ENCODE measurements at places on chromosomes 16 and 17. TPM values are rescaled to one million over a fixed set of nuclear protein-coding genes. Genes with fewer than 3 reads are reported as not detected.

DNA sequence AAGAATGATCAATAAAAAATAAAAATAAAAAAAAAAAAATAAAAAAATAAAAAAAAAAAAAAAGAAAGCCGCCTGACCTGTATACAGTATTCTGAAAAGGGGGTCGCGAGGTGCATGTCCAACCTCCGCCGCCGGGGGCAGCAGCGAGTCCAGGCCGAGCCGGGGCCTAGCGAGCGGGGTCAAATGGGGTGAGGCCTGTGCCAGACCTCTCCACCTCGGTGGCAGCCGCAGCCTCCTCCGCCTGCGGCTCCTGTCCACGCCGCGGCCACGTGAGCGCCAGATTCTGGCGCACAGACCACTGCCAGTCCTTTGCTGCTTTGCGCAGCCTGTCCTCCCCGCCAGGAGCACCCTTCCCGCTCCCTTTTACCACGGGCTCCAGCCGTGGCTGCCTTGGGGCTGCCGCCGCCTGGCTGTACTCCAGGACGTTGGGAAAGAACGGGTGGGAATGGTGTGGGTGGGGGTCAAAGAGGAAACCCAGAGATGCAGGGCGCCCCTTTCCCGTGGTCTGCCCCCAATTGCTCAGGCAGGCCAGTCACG lies 2.4 kb upstream of the BCKDK start:
- DNase-seq: peak; percentile 86

DNA sequence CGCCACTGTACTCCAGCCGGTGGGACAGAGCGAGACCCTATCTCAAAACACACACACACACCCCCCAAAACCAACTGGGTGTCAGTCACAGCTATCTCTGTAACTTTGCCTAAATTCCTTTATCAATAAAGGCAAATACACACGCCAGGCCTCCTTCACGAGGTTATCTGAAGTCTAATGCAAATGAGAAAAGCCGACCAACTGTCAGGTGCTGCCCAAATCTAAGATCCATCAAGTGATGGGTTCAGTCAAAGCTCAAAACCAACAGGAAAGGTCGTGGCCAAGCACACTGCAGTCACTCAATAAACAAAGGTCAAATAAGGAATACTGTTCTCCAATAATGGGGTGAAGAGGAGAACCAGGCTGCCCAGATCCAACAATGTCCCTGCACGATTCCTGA lies 1.1 kb downstream of the ANKFY1 start:
- DNase-seq: no peak

- DNase-seq: no peak
Measured at GRCh38 chr17:49629447-49629846, 48.5 kb downstream of the SPOP start.

GRCh38 chr17:72434991-72435618 lies 314.3 kb downstream of the SOX9 start:
- no peak for DNase-seq

DNA sequence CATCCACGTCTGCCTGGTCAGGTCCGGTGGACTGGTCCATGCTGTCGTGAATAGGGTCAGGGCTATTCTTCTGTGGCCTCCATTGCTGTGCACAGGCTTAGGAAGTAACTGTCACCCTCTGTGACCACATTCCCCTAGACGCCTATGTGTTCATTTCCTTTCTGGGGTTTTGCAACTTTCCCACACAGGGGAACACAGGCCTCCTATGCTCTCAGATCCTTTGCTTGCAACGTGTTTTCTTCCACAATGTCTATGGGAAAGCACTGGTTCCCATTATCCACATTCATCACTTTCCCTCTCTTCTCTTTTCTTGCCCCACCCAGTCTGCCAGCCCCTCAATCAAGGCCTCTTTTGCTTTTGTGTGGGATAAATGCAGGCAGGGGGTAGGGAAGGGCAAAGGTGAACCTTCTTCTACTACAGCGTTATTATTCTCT lies 43.2 kb upstream of the DNAJA2 start:
- DNase-seq: no peak

GRCh38 chr17:60926466-60927183 lies 249.0 kb downstream of the BCAS3 start:
- no peak for DNase-seq

DNA sequence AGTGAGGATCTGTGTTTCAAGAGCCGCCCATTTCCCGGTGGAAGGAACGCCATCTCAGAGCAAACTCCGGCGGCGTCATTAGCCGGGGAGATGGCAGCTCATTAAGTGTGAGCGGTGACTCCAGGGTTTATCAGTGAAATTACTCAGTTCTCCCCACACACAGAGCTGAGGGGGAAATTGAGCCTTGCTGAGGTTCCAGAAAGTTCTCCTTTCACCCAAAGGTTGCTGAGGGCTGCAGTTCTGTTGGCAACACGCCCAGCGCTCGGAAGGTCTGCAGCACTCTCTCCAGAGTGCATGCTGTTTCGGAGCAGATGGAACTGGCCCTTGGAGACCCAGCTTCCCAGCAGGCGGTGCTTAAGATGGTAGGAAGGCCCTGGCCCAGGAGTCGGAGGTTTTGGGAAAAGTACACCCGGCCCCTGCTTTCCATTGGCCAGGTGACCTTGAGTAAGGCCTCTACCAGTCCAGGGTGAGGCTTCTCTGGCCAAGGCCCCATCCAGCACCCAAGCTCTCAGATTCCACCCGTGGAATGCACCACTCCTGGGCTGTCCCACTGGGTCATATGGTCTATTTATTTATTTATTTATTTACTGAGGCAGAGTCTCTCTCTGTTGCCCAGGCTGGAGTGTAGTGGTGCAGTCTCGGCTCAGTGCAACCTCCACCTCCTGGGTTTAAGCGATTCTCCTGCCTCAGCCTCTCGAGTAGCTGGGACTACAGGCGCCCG lies 167.7 kb upstream of the CIBAR2 start:
- DNase-seq: peak; percentile 87

GRCh38 chr16:27448532-27449433 lies 46.8 kb downstream of the IL21R start:
- DNase-seq: no peak

GRCh38 chr17:4535667-4536258 lies 19.4 kb downstream of the MYBBP1A start:
- DNase-seq: no peak

DNA sequence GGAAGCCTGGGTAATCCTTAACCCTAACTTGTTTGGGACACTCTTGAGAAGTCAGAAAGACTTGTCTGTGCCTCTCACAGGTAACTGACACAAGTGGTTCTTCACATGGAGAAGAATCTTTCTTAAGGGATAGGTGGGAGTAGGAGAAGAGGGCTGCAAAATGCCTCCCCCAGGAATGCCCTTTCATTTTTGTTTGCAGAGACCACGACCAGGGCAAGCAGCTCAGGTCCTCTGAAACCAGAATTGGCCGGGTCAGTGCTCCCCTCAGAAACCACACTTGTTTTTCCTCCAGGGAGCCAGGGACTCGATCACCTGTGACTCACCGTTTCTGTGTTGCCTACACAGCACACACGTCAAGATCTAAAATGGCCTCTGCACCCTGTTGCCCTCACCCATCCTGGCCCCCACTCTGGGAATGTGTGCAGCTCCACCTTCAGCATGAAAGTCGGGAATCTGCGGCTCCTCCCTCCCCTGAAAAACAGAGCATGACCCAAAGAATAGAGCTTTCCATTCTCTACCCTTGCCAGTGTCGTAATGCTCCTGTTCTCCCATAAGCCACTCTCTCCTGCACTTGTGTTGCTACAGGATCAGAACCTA lies 36.1 kb downstream of the HNF1B start:
- no peak for DNase-seq

- no peak for DNase-seq
Measured at GRCh38 chr16:81716478-81717225, 62.4 kb upstream of the PLCG2 start.

- DNase-seq: no peak
Measured at GRCh38 chr17:6070430-6070912, 292 bp downstream of the WSCD1 start.

DNA sequence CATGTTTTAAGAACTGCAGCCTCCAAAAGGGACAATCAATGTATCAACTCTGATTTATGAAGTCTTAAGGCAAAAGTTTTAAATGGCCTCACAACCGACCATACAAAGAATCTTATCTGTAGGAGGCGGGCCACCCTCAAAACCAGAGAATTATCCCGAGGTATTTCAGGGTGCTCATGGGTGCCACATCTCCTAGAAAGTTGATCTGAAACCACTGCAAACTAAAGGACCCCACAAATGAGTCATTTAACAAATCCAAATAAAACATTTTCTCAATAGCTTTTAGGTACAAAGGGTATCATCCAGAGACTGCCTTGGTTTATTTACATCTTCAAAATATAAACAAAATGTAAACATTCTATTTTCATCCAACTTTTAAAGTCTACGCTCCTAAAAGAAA lies 6.8 kb downstream of the ERN1 start:
- no peak for DNase-seq

DNA sequence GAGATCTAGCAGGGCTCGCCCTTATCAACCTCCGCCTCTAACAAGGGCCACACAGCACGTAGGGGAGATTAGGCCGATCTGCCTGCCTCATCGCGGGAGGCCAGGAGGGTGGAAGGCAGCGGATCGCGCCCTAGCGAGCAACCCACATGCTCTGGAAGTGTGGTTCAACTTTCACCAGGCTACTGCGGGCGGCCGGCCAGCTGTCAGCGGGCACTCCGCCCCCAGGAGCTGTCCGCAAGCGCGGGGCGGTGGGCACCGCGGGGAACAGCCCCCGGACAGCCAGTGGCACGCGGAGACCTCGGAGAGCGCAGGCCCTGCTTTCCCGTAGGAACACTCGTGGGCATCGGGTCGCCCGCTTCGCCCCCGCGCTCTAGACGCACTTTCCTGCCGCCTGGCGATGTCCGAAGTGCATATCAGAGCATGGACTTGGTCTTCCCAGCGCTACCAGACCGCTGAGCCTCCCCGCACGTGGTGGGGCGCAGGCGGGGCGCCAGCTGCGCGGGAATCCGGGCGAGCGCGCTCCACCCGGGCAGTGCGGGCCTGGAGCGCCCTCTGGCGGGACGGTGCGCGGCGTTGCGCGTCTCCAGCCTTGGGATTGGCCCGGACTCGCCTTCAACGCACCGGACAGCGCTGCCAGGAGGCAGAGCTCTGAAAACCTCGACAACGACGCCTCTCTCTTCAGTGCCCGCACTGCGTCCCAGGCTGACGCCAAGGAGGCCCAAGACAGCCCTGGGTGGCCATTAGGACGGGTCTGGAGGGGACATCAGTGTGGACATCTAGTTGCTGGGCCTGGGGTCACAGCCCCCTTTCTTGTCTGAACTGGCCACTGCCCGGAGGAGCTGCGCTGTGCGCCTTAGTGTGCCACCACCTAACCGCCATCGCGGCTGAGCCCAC lies 3.6 kb upstream of the ZNHIT3 start:
- DNase-seq: peak; percentile 84

GRCh38 chr17:38773258-38773657 lies 20.7 kb downstream of the PSMB3 start:
- DNase-seq: no peak

DNA sequence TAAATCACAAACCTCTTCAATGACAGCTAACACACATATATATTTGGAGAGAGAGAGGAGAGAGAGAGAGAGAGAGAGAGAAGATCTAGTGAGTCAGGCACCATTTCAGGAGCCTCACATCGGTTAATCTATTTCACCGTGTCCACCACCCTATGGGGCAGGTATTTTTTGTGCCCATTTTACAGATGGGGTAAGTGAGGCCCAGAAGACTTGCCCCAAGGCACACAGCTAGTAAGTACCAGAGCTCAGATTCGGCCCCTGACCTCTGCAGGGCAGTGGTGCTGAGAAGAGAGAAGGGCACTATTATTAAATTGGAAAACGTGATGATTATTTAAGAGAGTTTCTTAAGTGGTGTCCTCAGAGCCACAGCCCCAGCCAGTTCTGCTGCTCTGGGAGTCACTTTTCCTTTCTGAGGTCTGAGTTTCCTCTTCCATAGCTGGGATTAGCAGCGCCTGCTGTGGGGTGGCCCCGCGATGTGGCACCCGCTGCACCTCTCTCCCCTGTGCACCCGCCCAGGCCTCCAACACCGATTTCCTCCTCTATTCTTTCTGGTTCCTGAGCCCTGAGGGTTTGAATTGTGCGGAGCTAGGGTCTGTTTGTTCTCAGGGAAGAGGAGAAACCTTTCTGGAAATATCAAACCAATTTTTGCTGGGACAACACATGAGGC lies 303.9 kb downstream of the IRF8 start:
- no peak for DNase-seq

GRCh38 chr16:57695680-57696069 lies 1.1 kb downstream of the DRC7 start:
- no peak for DNase-seq

DNA sequence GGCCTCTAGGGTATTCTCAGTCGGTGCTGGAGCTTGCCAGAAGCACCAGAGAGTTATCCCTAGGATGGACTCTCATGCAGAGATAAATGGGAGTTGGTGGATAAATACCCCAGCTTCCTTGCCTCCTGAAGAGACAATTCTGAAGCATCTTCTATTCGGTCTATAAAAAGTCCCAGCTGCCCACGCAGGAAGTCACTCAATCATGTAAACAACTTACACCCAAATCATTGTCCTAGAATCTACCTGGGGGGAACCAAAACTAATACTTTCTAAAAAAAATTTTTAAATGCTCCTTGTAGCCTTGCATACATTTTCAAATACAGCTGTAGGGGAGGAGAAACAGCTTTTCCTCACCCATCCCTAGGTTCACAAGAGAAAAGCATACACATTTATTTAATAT lies 66.6 kb upstream of the ELAC2 start:
- no peak for DNase-seq

The TEKT1 gene
- not detected for total RNA-seq

The CBFA2T3 gene
- 0.30 TPM for total RNA-seq

The MGAT5B gene
- not detected for total RNA-seq

The RMI2 gene
- 1.5 TPM for total RNA-seq

The HLF gene
- 15.0 TPM for total RNA-seq

The WNK4 gene
- 0.18 TPM for total RNA-seq

The KRTAP4-6 gene
- not detected for total RNA-seq

The SLC16A3 gene
- 36.7 TPM for total RNA-seq

The IGF2BP1 gene
- total RNA-seq: 0.04 TPM

The GPR139 gene
- not detected for total RNA-seq

The MMP28 gene
- 5.6 TPM for total RNA-seq

Measured in adrenal gland (tissue), 19 donors.